GM23248 (cell line): ENCODE measurements at places on chromosomes 13 and 19. TPM values are rescaled to one million over a fixed set of nuclear protein-coding genes. Genes with fewer than 3 reads are reported as not detected.

ZNF792 gene
- total RNA-seq = 1.8 and 3.8 TPM in 2 replicates

EFNB2 gene
- 0.43 TPM in 1 of 2 replicates, not detected in the other for total RNA-seq

SCN1B gene
- 1.7 and 2.0 TPM in 2 replicates for total RNA-seq

ERICH4 gene
- not detected in 2 replicates for total RNA-seq

METTL21C gene
- not detected in 2 replicates for total RNA-seq

NCAN gene
- total RNA-seq = not detected in 2 replicates

SIGLEC11 gene
- not detected in 2 replicates for total RNA-seq

EXOC3L2 gene
- 0.38 TPM in 1 of 2 replicates, not detected in the other for total RNA-seq

WTIP gene
- total RNA-seq = 35.2 and 37.2 TPM in 2 replicates

CDK8 gene
- total RNA-seq = 11.9 and 12.3 TPM in 2 replicates

INSL3 gene
- not detected in 2 replicates for total RNA-seq

MRPL54 gene
- total RNA-seq = 18.5 and 57.9 TPM in 2 replicates

FBXO27 gene
- 0.54 and 2.8 TPM in 2 replicates for total RNA-seq

ZNF492 gene
- total RNA-seq = 0.13 and 0.65 TPM in 2 replicates

LILRB2 gene
- total RNA-seq = not detected in 2 replicates

MUC16 gene
- total RNA-seq = not detected in 2 replicates

MIPEP gene
- total RNA-seq = 12.6 and 14.0 TPM in 2 replicates

BCAM gene
- total RNA-seq = 1.3 and 2.1 TPM in 2 replicates

SERP2 gene
- 2.8 and 5.6 TPM in 2 replicates for total RNA-seq

QPCTL gene
- 8.6 and 13.2 TPM in 2 replicates for total RNA-seq

FCER2 gene
- not detected in 2 replicates for total RNA-seq
